ENCODE measurements at places on chromosomes 12 and 14. TPM values are rescaled to one million over a fixed set of nuclear protein-coding genes. Genes with fewer than 3 reads are reported as not detected.

DNA sequence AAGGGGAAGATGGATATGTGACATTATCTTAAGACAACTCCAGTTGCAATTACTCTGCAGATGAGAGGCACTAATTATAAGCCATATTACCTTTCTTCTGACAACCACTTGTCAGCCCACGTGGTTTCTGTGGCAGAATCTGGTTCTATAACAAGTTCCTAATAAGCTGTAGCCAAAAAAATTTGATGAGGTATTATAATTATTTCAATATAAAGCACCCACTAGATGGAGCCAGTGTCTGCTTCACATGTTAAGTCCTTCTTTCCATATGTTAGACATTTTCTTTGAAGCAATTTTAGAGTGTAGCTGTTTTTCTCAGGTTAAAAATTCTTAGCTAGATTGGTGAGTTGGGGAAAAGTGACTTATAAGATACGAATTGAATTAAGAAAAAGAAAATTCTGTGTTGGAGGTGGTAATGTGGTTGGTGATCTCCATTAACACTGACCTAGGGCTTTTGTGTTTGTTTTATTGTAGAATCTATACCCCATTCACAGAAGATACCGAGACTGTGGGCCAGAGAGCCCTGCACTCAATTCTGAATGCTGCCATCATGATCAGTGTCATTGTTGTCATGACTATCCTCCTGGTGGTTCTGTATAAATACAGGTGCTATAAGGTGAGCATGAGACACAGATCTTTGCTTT is 36.9 kb downstream of the PSEN1 start:
- no peaks in the 10 kb centered on the region for H3K27me3 ChIP-seq
- H3K4me3 ChIP-seq, result no peak overlapping the region
- DNase-seq, result no peak
- peaks cover 67% of the 10 kb centered on the region for H3K36me3 ChIP-seq

- H3K27me3 ChIP-seq, result peaks cover 12% of the 10 kb centered on the region
- H3K4me3 ChIP-seq, result no peak overlapping the region
- peak; percentile 45 for DNase-seq
- H3K4me1 ChIP-seq, result peaks cover 28% of the 10 kb centered on the region
- H3K36me3 ChIP-seq, result peaks cover 2% of the 10 kb centered on the region
- peak overlapping the region; percentile 49 for H3K27ac ChIP-seq
Measured at GRCh38 chr14:105484069-105484996, 2.4 kb upstream of the CRIP1 start.

GRCh38 chr14:53772936-53773335 is 183.7 kb downstream of the BMP4 start:
- no peaks in the 10 kb centered on the region for H3K4me1 ChIP-seq
- H3K36me3 ChIP-seq, result no peaks in the 10 kb centered on the region
- H3K4me3 ChIP-seq, result no peak overlapping the region
- no peak for DNase-seq

GRCh38 chr14:88270776-88271175 is 52.3 kb downstream of the KCNK10 start:
- no peak for DNase-seq
- H3K27me3 ChIP-seq, result no peaks in the 10 kb centered on the region
- no peaks in the 10 kb centered on the region for H3K4me1 ChIP-seq
- H3K4me3 ChIP-seq, result no peak overlapping the region
- H3K27ac ChIP-seq, result no peak overlapping the region
- no peaks in the 10 kb centered on the region for H3K36me3 ChIP-seq

- peaks cover 75% of the 10 kb centered on the region for H3K4me1 ChIP-seq
- H3K27me3 ChIP-seq, result no peaks in the 10 kb centered on the region
- H3K4me3 ChIP-seq, result peak overlapping the region; percentile 85
- peaks cover 51% of the 10 kb centered on the region for H3K36me3 ChIP-seq
- DNase-seq, result peak; percentile 16
Measured at GRCh38 chr14:99265571-99265970, 6.4 kb downstream of the BCL11B start.

DNA sequence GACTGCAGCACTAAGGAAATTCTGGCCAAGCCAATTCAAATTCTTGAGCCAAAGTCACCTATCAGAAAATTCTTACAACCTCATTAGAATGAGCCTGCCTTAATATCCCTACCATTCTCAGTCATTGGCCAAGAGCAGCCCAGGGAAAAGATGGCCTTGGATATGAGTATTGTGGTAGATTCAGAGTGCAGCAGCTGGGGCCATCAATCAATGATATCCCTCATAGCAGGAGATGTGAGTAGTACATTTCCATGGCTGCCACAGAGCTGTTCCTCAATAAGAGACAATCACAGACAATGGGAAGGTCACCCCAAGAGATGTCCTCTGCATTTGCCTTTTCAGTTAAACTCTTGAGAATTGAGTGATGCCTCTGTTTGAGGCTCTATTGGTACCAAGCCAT is 161.6 kb downstream of the DYRK2 start:
- H3K27ac ChIP-seq, result no peak overlapping the region
- H3K36me3 ChIP-seq, result no peaks in the 10 kb centered on the region
- H3K4me3 ChIP-seq, result no peak overlapping the region
- DNase-seq, result no peak
- peaks cover 15% of the 10 kb centered on the region for H3K4me1 ChIP-seq

- DNase-seq, result no peak
- no peaks in the 10 kb centered on the region for H3K4me1 ChIP-seq
- peaks cover 35% of the 10 kb centered on the region for H3K27me3 ChIP-seq
- H3K4me3 ChIP-seq, result peak within 1 kb of the TSS; percentile 51
- H3K36me3 ChIP-seq, result no peaks in the 10 kb centered on the region
- H3K27ac ChIP-seq, result no peak within 1 kb of the TSS
Measured at GRCh38 chr12:80937391-80938238, at the start of gene LIN7A. Gene LIN7A (minus strand): TSS chr12:80937934. CDS start chr12:80937722, 212 bp downstream.

GRCh38 chr14:77761205-77761931 is 412 bp upstream of the SNW1 start:
- peak overlapping the region; percentile 97 for H3K4me3 ChIP-seq
- H3K27me3 ChIP-seq, result peaks cover 4% of the 10 kb centered on the region
- H3K36me3 ChIP-seq, result peaks cover 24% of the 10 kb centered on the region
- peaks cover 27% of the 10 kb centered on the region for H3K4me1 ChIP-seq

- H3K27me3 ChIP-seq, result peaks cover 37% of the 10 kb centered on the region
- H3K4me3 ChIP-seq, result peak overlapping the region; percentile 71
- DNase-seq, result peak; percentile 15
- H3K27ac ChIP-seq, result peak overlapping the region; percentile 13
- no peaks in the 10 kb centered on the region for H3K36me3 ChIP-seq
Measured at GRCh38 chr14:56119201-56119981, 1.2 kb downstream of the PELI2 start.

- H3K27me3 ChIP-seq, result no peaks in the 10 kb centered on the region
- no peaks in the 10 kb centered on the region for H3K4me1 ChIP-seq
- no peak overlapping the region for H3K4me3 ChIP-seq
- H3K36me3 ChIP-seq, result no peaks in the 10 kb centered on the region
- no peak for DNase-seq
Measured at GRCh38 chr14:86639666-86640065, 1109.7 kb downstream of the FLRT2 start.

DNA sequence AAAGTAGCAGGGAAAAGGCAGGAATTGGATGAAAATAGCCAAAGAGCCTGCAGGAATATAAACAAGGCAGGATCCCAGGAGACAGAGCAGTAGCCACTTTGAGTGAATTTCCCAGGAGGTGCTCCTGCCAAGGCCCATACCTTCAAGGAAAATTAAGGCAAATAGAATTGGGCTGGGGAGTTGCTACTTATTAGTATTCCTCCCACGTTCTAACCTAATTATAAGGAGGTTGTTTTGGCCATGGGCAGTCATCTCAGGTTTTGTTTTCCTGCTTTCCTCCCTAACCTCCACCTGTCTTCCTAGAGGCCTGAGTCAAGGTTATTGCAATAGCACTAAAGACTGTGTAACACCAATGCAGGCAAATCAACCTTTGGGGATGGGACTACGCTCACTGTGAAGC is 73.1 kb downstream of the DAD1 start:
- H3K27ac ChIP-seq, result peak overlapping the region; percentile 90
- H3K4me1 ChIP-seq, result peaks cover 85% of the 10 kb centered on the region
- H3K36me3 ChIP-seq, result peaks cover 93% of the 10 kb centered on the region
- no peak for DNase-seq
- H3K4me3 ChIP-seq, result peak overlapping the region; percentile 78

- no peak overlapping the region for H3K4me3 ChIP-seq
- H3K4me1 ChIP-seq, result no peaks in the 10 kb centered on the region
- no peak overlapping the region for H3K27ac ChIP-seq
- no peaks in the 10 kb centered on the region for H3K27me3 ChIP-seq
- no peak for DNase-seq
- no peaks in the 10 kb centered on the region for H3K36me3 ChIP-seq
Measured at GRCh38 chr12:77928078-77928477, 97.4 kb downstream of the NAV3 start.

DNA sequence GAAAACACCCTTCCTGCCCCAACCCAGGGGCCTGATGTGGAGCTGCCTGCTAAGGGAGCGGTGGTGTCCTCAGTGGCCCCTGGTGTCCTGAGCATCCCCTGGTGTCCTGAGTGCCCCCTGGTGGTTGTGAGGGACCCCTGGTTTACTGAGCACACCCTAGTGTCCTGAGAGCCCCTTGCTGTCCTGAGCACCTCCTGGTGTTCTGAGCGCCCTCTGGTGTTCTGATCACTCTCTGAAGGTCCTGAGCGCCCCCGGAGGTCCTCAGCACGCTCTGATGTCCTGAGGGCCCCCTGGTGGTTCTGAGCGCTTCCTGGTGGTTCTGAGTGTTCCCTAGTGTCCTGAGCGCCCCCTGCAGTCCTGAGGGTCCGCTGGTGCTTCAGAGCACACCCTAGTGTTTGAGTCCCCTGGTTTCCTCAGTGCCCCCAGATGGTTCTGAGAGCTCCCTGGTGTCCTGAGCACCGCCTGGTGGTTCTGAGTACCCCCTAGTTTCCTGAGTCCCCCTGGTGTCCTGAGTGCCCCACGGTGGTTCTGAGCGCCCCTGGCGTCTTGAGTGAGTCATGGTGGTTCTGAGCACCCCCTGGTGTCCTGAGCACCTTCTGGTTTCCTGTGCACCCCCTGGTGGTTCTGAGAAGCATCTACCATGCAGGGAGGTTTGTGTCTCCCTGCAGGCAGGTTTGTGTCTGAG is 1004.2 kb downstream of the TMEM121 start:
- H3K36me3 ChIP-seq, result no peaks in the 10 kb centered on the region
- no peak overlapping the region for H3K4me3 ChIP-seq

GRCh38 chr12:110538869-110539622 is 36.9 kb downstream of the RAD9B start:
- no peak overlapping the region for H3K4me3 ChIP-seq
- H3K4me1 ChIP-seq, result peaks cover 24% of the 10 kb centered on the region
- H3K27ac ChIP-seq, result peak overlapping the region; percentile 28
- peaks cover 75% of the 10 kb centered on the region for H3K36me3 ChIP-seq
- DNase-seq, result no peak

Gene SSPN
- not detected for total RNA-seq

Gene AICDA
- total RNA-seq, result not detected

Gene IL26
- total RNA-seq, result 0.30 TPM

Gene KRT75
- not detected for total RNA-seq

Gene SERPINA1
- 1.1 TPM for total RNA-seq

Gene MYG1
- 99.0 TPM for total RNA-seq

Gene CACNA2D4
- total RNA-seq, result 6.2 TPM

Gene SLC41A2
- 8.2 TPM for total RNA-seq

Gene FAM90A1
- total RNA-seq, result 0.14 TPM

Gene RERG
- not detected for total RNA-seq

Gene KRAS
- total RNA-seq, result 25.2 TPM

Gene NTS
- not detected for total RNA-seq

Data from activated T-helper 2 cell treated with anti-CD3 and anti-CD28 coated beads, Interferon-gamma antibody, Interleukin-2, Interleukin-4, amounts not matched to agents 10 μg/mL and 5 μg/mL and 100 μg/mL, durations not matched to agents 14 hours and 24 hours and 36 hours (primary cell).